CD4-positive, alpha-beta T cell treated with Interleukin-4 for 1 hour (primary cell): ENCODE measurements at places on chromosomes 3 and 15.

DNA sequence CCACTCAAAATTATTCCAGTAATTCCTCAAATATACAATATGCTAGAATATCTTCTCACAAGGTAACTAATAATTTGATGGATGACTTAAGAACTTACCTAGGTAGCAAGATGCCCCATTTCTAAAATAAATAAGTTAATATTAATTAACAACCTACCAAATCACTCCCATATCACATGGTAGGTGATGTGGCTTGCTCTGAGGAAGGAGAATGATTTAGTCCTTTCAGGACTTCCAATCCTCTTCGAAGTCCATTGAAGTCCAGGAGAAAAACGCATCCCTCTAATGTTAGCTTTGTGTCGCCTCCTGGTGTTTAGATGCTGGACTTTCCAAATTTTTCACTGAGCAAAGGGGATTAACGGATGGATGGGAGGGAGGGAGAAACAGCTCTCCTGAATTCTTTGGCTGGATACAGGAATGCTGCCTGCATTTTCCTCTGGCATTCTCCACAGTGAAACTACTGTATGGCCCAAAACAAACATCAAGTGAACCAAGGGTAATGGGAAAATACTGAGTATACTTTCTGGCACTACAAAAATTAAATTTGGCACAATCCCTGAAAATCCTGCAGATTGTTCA lies 58.6 kb downstream of the PRICKLE2 start:
- no peak for DNase-seq

GRCh38 chr3:111321786-111322185 lies 220.2 kb upstream of the CD96 start:
- DNase-seq = no peak

- no peak for DNase-seq
These were observed 893.5 kb downstream of the TUSC7 start for GRCh38 chr3:117603097-117603496.

DNA sequence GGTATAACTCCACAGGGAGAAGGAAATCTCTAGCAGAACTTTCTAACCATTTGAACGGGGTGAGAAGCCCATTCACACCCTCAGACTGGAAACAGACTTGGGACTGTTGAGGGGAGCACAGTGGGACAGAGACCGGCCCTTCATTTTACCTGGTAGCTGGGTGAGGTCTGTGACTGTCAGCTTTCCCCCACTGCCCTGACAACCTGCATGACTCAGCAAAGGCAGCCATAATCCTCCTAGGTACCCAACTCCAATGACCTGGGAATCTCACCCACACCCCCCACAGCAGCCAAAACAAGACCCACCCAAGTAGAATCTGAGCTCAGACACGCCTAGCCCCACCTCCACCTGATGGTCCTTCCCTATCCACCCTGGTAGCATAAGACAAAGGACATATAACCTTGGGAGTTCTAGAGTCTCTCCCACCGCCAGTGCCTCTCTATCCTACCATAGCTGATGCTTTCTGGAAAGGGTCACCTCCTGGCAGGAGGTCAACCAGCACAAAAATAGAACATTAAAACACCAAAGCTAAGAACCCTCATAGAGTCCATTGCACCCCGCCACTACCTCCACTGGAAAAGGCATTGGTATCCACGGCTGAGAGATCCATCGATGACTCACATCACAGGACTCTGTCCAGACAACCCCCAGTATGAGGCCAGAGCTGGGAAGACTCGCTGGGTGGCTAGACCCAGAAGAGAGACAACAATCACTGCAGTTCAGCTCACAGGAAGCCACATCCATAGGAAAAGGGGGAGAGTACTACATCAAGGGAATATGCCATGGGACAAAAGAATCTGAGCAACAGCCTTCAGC lies 28.0 kb downstream of the SENP7 start:
- DNase-seq = no peak

DNA sequence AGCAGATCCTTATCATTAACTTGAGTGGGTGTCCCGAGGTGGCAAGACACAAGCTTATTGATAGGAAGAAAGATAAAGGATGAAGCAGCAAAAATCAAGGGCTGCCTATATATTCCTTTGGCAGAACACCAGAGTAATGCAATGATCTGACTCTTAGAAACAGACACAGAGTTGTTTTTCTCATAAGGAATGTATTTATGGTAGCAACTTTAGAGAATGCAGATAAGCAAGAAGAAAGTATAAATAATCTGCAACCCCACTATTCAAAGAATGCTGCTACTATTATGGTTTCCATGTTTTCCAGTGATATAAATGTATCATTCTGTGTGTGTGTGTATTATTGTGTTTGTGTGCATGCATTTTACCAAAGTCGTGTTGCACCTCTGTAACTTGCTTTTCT lies 208.3 kb downstream of the THSD4 start:
- no peak for DNase-seq

DNA sequence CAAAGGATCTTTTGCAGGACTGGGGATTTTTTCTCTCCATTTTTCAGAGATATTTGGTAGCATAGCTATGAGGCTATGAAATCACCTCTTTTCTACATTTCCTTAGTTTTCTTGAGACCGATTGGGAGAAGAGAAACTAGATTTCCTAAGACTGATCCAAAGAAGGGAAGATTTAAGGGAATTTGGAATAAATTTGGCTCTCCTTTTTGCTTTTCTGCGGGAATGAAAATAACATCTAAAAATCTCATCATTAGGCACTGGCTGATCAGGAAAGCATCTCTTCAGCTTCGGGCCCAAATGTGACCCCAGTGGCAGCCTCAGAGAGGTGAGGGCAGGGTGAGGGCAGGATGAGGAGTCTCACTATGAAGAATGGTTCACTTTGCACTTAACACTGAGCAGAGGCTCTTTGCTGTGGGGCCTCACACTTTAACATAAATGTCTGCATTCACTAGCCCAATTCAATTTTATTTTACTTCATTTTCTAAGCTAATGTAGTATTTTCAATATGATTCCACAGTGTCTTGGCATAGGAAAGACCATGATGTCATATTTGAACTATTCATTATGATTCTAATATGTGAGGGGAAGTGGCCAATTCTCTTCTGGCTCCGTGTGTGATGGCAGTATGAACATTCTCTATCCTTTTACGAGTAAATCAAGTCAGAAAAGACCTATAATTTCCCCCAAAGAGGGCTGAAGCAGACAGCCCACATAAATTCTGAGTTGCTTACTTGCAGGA lies 193.2 kb downstream of the MEX3B start:
- no peak for DNase-seq

GRCh38 chr3:111989061-111989678 lies 9.6 kb upstream of the TAGLN3 start:
- no peak for DNase-seq

DNA sequence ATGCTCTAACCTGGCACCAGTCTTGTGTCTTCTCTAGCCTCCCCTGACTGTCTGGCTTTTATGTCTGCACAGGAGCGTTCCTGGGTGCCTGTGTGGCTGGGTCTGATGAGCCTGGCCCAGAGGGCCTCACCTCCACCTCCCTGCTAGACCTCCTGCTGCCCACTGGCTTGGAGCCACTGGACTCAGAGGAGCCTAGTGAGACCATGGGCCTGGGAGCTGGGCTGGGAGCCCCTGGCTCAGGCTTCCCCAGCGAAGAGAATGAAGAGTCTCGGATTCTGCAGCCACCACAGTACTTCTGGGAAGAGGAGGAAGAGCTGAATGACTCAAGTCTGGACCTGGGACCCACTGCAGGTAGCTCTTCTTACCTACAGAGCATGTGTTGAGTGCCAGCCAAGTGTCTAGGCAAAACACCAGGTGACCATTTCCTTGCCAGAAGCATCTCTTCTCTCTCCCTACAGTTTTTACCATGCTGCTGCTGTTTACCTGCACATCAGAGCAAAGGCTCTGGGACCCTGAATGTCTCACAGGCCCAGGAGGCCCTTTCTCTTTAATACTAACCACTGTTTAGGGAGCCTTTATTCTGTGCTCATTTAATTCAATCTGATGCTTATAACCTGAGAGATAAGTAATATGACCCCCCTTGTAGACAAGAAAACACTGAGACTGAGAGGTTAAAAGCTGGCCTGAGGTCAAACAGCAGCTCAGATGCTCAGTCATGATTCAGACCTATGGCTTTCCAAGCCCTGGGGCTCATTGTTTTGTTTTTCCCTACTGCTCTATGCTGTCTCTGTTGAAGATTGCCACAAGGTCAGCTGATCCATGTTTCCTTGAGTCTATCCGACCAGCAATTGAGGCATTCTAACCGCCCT lies 10.4 kb downstream of the PODXL2 start:
- no peak for DNase-seq

DNA sequence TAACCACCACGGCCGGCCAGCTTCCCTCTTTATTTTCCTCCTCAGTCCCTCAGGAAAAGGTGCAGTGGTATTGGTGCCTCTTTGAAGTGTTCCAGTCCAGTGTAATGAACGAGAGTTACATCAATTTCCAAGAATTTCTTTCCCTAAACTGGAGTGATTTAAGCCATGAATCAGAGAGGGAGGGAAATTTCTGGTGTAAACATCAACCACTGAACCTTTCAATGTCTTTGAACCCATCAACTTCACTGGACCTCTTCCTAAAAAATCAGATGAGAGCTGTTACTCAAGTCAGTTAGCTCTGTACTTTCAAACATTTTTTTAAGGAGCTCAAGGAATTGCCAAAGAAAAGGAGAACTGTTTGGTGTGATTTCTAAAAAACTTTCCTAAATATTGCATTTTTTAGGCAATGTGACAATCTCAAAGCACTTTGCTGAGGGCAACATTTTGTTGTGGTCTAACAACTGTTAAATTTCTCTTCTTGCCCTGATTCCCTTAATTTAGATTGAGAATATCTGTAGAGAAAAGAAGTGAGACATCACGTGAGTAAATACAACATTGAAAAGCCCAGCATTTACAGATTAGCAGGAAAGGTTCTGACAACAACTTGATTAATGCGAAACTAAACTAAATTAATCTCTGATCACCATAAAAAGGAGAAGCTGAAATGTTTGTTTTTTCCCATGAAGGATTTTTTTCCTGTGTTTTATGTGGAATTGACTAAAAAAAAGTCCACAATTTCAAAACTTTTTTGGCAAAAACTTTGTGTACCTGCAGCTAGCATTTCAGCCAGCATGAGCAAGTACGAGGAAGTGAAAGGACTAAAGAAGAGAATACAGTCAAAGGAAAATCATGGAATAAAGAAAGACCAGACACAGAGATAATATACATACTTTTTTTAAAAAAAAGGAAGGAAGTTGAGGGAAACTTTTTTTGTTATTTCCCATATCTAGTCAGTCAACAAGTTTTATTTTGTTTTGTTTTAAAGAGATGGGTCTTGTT lies 9.1 kb upstream of the DAZL start:
- DNase-seq = no peak

DNA sequence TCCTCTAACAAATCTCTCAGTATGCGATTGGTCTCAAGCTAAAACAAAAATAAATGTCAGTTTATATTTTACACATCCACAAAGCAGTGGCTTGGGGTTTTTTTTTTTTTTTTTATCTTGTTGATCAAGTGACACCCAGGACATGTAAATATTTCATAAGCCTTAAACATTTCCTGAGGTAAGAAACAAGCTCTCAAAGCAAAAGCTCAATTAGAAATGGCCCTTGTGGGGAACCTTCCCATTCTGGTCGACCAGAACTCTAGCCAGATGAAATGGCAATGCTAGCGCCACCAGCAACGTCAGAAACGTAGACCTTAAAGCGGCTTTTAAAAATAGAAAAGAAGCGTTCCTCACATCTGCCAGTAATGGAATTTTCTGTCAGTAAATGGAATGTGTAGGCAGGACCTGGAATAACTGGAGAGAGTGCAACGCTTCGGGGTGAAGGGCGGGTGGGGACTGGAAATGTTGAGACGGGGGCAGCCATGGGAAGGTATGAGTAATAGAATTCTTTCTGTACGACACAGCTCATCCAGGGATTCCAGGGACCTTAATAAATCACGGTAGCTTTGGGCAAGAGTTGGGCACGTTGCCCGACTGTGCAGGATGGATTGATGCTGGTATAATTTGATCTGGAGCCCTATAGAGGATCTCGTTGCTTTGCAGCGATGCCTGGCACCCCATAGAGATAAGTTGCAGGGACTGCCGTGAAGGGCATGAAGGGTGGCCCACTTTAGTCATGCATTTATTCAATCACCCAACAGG lies 44.4 kb downstream of the BTD start:
- DNase-seq = no peak

DNA sequence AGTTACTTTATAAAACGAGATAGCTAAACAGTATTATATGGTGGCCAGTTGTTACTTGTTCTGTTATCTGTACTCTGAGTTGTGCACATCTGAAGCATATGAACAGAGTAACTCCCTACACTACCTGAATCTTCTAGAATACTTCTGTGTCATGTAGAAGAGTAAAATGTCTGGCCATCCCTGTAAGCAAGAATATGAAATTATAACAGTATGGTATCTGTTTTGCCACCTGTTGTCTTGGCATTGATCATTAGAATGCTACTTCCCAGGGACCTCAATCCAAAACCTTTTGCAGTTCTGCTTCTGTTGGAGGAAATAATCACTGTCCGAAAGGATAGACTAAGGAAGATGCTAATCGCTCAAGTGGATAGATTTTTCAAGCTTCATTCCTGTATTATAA lies 1.9 kb downstream of the TEX9 start:
- DNase-seq = no peak

DNA sequence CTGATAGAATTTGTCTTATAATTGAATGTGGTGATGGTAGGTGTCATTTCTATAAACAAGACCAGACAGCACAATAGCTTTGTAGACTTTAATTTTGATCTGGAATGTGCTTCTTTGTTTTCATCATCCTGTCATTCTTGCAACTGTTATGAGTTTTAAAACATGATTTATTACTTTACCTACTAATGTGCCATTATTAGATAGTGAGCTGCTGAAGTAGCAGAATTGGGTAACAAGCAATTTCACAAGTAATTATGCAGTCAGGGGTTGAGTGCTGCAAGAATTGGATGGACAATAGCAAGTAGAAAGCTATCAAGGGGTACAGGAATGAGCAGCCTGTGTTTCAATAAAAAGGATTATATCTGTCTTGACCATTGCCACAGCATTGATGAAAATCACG lies 975.6 kb downstream of the ROBO1 start:
- DNase-seq = no peak

DNA sequence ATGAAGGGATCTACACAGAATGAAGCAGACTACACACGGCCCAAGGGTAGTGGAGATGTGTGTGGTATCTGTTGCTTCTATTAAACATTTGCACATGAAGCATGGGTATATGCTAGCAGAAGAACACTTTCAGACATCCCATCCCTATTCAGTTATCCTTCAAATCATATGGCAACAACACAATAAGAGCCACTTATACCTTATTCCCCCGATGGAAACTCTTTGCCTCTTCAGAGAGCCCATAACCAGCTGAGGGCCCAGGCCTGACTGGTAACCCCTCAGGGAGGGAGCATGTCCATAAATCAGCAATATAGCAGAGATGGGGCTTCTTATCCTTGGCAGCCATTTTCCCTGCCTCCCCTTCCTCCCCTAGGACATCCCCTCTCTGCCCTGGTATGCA lies 210.6 kb downstream of the FHIT start:
- no peak for DNase-seq

GRCh38 chr3:33092496-33093254 lies 4.3 kb downstream of the GLB1 start:
- no peak for DNase-seq
